NAMALWA (cell line): ENCODE measurements at places on chromosomes 2 and 18.

DNA sequence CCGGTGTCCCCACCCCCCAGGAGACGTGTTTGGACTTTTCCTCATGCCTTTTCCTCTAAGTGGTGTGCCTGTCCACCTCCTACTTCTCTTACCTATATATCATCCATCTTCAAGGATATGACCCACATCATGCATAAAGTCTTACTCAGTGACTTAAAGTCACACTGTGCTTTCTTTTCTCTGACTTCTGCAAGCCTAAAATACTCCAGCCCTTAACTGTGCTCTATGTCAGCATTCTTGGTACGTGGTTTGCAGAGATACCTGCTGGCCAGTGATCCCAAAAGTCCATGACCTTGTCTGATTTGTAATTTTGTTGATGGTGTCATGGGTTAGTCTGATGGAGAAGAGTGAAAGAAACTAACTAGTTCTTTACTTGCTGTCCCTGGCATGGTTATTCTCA is 393.6 kb upstream of the NRP2 start:
- no peak for DNase-seq

GRCh38 chr2:2229626-2230432 is 101.2 kb downstream of the MYT1L start:
- DNase-seq = no peak

DNA sequence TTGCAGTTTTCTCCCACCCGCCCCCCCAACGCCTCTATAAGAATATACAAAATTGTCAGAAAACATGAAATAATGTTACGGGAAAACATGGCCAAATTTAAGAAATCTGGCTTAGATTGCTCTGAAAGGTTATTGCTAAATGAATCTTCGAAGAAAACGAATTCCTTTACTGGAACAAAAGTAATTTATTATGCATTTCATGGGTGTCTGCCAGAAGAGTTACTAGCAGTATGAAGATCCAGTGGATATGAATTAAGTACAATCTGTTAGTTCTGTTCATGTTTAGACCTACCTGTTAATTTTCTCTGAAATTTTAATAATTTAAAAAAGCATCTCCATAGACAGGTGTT is 21.9 kb downstream of the GATA6 start:
- DNase-seq = no peak

GRCh38 chr2:204483608-204484081 is 61.6 kb upstream of the PARD3B start:
- no peak for DNase-seq
